T-helper 1 cell (primary cell): ENCODE measurements at places on chromosomes 6 and 20.

DNA sequence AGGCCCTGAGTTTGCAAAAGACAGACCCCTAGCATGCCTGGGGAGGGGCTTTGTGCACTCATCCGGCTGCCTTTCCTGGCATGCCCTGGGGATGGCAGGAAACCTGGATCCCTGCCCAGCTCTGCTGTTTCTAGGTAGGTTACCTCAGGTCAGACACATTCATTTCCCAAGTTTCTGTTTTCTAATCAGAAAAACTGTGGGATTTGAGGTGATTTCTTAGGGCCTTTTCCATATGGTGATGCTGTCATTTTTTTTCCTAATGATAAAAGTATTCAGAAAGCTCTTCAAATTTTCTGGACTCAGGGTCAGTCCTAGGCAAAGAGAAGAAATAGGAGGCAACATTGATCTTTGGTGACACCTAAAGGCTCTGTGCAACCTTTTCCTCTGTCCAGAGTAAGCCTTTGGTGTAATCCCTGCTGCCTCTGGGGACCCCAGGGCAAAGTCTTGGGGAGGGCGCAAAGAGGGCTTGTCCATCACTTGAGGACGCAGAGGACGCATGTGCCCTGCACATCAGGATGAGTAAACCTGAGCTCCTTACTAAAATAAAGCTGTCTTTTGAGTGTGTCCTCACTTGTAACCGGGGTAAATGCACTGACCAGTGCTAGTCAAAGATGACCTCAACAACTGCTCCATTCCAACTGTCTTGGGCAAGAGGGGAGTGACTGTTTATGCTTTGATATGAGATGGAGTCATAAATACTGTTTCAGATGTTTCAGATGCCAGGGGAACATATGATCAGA is 13.5 kb upstream of the TRAM2 start:
- DNase-seq = no peak

DNA sequence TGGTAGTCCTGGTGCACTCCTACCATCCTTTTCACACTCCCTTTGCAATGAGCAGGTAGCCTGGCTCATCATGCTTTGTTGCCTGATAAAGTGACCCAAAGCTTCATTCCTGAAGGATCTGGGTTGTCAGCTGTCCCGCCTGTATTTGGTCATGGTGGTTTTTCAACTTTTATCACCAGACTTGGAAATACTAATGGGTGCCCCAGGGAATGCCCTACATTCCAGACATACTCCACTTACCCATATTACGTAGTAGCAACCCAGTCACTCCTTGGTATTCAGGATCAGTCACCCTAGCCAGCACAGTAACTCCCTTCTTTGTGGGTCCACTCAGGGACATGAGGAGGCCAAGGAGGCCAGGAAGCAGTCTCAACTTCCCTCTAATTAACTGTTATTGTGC is 199.2 kb downstream of the MAFB start:
- DNase-seq = no peak

- no peak for DNase-seq
These were observed 37.6 kb upstream of the ANGPT4 start for GRCh38 chr20:953742-954141.

DNA sequence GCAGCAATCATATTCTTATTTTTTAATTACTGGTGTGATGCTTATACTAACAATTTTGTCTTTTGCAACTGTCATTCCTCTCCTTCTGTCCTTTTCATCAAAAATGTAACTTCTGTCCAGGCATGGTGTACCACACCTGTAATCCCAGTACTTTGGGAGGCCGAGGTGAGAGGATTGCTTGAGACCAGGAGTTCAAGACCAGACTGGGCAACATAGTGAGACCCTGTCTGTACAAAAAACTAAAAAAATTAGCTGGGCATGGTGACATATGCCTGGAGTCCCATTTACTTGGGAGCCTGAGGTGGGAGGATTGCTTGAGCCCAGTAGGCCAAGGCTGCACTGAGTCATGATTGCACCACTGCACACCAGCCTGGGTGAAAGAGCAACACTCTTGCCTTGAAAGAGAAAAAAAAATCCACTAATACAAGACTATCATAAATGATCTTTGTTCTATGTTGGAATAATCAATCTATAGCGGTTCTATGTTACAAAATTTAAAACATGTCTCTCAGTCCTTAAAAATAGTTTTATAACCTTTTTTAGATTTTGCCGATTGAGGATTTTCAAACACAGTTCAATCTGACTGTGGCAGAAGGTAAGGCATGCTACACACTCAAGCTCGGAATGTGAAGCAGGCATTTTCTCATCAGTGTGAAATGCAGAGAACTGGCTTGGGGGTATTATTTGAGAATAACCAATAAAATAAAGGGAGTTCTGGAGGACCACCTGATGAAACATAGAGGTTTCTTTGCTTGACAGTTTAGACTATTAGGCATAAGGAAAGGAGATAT is 70.4 kb downstream of the ENPP1 start:
- no peak for DNase-seq

GRCh38 chr6:140041571-140042332 is 667.3 kb upstream of the CITED2 start:
- DNase-seq = no peak

DNA sequence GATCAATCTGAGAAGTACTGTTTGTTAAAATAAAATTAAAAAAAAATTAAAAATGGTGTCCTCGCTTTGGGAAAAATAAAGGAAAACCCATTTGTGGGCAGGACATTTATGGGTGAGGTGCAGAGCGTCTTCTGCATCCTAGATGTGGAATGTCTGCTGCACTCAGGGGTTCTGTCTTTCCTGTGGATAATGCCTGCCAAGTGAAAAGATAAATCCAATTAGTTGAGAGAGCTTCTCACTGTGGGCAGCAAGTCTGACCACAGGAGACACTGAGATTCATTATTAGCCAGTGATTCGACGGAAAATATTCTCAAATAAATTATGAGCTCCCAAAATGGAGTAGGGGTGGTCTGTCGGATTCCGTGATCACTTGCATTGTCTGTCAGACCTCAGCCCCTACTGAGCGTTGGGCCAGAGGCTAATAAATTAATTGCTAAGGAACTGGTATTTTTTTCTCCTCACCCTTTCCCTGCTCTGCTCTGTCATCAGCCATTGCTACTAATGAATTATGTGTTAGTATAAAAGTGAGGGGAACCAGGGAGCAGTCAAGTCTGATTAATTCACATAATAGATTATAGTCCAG is 10.0 kb downstream of the GMPR start:
- DNase-seq = no peak

DNA sequence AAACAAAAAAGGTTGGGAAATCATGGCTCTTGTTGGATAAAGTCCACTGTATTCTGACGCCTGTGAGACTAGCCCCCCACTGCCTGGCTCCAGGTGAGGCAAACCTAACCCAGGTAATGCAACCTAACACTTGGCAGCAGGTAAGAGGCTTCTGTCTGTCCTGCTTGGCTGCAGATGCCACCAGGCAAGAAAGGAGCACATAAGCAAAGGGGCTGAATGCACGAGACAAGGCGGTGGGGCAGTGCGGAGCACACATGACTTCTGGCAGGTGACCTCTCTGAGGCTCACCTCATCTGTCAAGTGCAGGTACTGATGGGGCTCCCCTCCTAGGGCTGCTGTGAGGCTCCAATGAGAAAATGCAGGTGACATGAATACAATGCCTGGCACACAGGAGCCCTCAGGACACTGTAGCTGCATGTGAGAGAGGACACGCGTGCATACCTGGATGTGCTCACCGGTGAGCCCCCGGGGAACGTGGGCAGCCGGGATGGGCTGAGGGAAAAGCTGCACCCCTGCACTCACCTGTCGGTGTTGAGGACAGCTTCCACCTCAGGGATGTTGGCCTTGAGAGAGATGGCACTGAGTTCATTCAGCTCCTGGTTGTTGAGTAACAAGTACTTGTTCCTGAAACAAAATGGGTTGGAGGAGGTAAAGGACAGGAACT is 54.1 kb downstream of the MYH7B start:
- DNase-seq = no peak

DNA sequence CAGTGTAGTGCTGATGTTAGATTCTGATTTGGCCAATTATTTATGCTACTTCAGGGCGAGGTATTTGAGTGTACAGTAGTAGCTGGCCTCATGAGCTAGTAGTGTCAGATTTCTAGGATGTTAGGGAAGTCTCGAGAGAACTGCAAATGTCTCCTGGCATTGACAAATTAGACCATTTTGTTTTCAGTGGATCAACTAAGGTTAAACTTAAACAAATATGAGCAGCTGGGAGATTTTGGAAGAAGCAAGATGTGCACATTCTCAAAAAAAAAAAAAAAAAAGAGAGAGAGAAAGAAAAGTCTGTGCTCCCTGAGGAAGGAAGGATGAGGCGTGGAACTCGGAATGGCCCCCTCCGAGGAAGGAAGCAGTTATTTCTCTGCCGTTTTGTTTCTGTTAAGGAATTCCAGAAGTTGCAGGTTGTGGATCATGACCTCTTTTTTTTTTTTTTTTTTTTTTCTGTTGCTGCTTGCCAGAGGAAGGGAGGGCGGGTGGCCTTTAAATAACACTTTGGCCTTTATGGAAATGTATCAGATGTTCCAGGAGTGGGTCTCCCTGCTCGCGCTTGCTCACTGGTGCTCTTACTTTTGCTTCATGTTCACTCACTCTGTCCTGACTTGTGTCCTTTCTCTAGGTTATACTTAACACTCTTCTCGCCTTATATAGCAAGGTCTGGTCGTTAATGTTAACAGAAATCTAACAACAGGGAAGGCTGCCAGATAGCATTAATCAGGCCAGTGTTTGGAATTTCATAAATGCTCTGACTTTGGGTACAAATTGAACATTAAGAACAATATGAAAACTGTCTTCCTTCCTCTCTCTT is 124.4 kb downstream of the TCP11 start:
- no peak for DNase-seq

GRCh38 chr20:13401596-13401995 is 180.5 kb downstream of the ISM1 start:
- no peak for DNase-seq

GRCh38 chr6:131765804-131766135 is 42.0 kb upstream of the ENPP1 start:
- no peak for DNase-seq

DNA sequence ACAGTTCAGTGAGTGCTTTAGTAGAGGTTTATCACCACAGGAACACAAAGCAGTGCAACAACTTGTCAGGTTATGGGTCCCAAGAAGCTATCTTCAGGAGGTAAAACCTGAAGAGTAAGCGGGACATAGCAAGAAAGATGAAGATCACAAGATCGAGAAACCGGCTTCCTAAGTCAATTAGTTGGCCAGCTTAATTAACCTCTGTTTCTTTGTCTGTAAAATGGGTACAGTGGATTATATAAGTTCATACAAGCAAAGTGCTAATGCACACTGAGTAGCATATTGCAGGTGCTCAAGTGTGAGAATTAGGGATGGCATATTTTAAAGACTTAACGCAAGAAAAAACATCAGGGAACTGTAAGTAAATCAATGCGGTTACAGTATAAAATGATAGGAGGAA is 12.5 kb downstream of the FBXO30 start:
- no peak for DNase-seq

DNA sequence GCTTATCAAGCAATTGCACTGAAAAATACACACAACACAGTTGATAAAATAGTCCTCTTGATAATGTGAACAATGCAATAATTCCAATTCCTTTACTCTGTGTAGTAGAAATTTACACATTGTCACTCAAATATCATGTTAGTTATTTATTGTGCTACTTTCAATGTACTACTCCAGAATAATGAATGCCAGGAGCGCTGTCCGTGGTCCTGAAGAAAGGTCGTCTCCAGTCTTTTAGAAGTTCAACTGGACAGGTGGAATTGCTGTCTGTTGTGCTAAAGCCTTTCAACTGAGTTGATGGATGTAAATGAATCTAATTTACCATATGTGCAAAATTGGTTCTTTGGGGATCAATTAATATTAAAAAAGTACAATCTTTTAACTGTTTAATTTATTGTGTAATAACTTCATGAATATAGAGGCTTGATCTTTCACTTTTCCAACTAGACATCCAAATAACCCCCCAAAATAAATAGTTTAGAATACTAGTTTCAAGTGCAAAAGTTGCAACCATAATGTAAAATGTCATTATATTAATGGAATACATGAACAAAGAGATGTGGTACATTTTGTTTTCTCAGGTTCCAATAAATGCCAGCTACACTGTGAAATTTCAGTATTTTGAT is 3.2 kb downstream of the GRIK2 start:
- DNase-seq = no peak

GRCh38 chr6:100988391-100988984 is 107.4 kb upstream of the ASCC3 start:
- no peak for DNase-seq

DNA sequence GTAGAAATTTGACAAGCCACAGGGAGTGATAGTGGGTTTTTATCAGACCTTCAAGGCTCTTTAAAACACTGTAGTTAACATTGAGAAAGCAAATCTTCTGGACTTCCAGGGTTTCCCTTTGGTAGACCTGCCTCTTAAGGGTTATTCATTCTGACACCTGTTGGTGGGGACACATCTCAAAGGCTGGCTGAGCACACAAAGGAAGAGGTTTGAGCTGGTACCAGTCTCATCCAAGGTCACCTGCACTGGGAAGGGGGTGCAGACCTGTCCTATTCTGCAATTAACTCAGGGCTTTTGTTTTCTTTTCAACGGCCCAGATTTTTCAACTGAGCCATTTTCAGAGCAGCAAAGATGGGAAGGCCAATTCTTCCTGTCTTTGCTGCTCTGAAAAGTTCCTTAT is 45.6 kb downstream of the EDN1 start:
- DNase-seq = no peak

DNA sequence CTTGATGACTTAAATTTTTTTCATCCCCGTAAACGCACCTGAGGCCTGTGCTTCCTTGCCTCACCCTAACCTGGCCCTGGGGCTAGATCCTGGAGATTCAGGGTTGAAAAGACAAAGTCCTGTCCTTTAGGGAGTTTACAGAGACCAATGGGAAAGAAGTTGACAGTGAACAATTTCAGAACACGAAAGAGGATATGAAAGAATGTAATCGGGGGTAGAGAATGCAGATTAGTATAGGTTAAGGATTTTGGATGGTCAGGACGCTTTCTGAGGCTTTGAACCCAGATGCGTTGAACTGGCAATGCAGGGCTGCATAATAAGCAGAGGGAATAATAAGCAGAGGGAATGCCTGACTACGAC is 1.7 kb upstream of the FBXO5 start:
- DNase-seq = no peak

GRCh38 chr6:161068321-161068741 is 76.8 kb downstream of the MAP3K4 start:
- no peak for DNase-seq

DNA sequence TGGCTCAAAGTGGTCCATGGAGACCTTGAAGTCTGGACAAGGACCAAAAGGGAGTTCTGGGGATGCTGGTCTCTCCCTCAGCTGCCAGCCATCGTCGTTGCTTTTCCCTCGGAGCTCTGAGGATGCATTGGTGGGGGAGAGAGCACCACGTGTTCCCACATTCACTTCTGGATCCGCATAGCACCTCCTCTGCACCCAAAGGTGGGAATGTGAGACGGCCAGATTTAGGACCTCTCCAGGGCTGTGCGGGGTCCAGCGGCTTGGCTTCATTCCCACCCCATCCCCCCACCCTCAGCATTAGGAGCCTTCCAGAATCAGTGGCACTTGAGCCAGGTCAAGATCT is 1.1 kb downstream of the EPB41L1 start:
- DNase-seq = no peak

DNA sequence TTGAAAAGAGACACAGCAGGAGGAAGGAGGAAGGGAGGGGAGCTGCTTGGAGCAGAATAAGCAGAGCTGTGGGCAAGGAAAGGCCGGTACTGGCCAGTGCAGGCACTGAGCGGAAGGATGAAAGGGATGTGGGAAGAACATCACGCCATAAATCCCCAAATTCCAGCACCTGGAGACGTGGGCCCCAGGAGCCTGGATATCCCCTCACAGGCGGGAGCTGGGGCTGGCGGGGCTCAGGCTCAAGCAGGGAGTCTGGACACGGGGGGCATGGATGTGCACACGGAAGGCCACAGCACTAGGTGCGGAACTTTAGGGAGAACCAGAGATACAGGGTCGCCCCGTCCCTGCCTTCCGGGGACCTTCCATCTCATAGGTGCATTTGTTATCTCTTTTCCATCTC is 7.5 kb upstream of the RPP40 start:
- DNase-seq = no peak
